Stromal cell of bone marrow (primary cell): ENCODE measurements at places on chromosomes 2 and 18.

GRCh38 chr2:74481961-74482800, 617 bp downstream of the CCDC142 start:
- no peak for DNase-seq

- DNase-seq = no peak
Measured at GRCh38 chr18:41025666-41026065, 929.4 kb upstream of the PIK3C3 start.

- DNase-seq = no peak
Measured at GRCh38 chr2:73962798-73963197, 21.9 kb upstream of the TET3 start.

- no peak for DNase-seq
Measured at GRCh38 chr18:6638447-6638846, 91.1 kb upstream of the ARHGAP28 start.

- DNase-seq = peak; percentile 54
Measured at GRCh38 chr2:17813742-17814473, 2.4 kb upstream of the MSGN1 start.

GRCh38 chr2:70482401-70482800, 71.2 kb downstream of the TGFA start:
- DNase-seq = no peak

- no peak for DNase-seq
Measured at GRCh38 chr2:151619337-151619989, 114.8 kb downstream of the NEB start.

GRCh38 chr2:162113776-162114168, 38.3 kb downstream of the GCG start:
- peak; percentile 43 for DNase-seq

GRCh38 chr18:37280701-37281393, 284.8 kb downstream of the CELF4 start:
- DNase-seq = no peak

DNA sequence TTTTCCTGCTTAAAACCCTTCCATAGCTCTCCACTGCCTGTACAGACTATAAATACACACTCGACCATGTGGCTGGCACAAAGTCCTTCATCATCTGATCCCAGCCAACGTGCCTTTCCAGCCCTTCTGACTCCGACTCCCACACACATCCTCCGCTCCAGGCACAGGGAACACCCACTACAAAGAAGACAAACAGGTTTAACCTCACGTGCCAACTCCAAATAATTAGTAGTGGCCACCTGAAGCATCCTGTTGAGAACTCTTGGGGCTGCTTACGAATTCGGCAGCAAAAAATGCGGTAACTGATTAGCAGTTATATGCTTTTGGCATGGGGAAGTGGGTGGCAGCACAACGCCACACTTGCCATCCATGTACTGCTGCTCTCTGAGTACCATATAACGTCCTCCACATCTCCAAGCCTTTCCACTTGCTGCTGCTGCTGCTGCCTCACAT, 12.1 kb downstream of the SPIRE1 start:
- DNase-seq = no peak

DNA sequence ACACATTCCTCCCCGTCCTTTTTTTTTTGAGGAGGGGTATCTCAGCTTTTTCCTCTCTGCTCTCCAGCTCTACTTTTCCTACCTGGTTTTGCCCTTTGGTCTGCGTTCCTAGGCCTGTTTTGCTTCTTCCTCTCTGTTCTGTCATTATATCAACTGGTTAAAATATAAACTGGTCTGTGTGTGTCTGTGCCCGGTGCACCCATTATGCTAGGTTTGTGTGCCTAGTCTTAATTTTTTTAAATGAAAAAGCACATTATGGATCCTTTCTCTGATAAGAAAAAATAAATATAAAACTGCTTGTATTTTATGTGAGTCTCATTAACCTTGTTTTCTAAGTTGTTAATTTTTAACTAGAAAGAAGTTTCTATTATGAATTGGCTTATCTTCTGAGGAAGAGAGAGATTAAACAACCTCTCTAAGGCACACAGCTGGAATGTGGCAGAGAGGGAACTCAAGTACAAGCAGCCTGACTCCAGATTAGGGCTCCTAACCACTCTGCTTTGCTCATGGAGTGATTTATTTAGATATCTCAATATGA, 17.4 kb downstream of the SLC38A11 start:
- DNase-seq = no peak

GRCh38 chr2:137817058-137817457, 147.2 kb upstream of the HNMT start:
- no peak for DNase-seq

GRCh38 chr2:8543383-8544170, 138.3 kb upstream of the ID2 start:
- DNase-seq = peak; percentile 84

GRCh38 chr2:145743011-145743410, 1223.1 kb upstream of the ZEB2 start:
- no peak for DNase-seq

GRCh38 chr18:13252686-13253410, 34.3 kb downstream of the LDLRAD4 start:
- no peak for DNase-seq

DNA sequence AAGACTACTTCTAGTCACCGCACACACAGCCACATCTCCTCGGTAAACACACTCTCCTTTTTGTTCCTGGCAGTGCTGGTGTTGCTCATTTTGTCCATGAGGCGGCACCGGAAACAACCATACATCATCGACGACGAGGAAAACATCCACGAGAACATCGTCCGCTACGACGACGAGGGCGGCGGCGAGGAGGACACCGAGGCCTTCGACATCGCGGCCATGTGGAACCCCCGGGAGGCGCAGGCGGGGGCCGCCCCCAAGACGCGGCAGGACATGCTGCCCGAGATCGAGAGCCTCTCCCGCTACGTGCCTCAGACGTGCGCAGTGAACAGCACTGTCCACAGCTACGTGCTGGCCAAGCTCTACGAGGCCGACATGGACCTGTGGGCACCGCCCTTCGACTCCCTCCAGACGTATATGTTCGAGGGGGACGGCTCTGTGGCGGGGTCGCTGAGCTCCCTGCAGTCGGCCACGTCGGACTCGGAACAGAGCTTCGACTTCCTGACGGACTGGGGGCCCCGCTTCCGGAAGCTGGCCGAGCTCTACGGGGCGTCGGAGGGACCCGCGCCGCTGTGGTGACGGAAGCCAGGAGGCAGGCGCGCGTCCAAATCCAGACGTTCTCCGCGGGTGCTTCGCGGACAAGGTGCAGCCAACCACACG, 221.0 kb downstream of the CDH20 start:
- no peak for DNase-seq

DNA sequence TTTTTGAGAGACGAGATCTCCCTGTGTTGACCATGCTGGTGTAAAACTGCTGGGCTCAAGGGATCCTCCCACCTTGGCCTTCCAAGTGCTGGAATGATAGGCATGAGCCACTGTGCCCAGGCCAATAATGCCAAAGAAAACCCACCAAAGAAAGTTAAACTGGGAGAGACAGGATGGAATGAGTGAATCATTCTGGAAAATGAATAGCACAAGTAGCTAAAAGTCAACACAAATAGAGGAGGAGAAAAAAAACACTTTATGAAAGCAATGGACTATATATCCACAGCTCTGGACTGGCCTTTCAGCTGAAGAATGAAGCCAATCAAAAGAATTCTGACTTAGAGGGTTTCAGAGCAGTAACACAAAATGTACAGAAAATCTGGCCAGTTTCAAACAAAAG, 23.9 kb downstream of the IAH1 start:
- peak; percentile 31 for DNase-seq

GRCh38 chr2:233063269-233063975, 3.3 kb downstream of the INPP5D start:
- DNase-seq = no peak

GRCh38 chr2:232418466-232419244, 12.0 kb downstream of the ALPG start:
- no peak for DNase-seq

DNA sequence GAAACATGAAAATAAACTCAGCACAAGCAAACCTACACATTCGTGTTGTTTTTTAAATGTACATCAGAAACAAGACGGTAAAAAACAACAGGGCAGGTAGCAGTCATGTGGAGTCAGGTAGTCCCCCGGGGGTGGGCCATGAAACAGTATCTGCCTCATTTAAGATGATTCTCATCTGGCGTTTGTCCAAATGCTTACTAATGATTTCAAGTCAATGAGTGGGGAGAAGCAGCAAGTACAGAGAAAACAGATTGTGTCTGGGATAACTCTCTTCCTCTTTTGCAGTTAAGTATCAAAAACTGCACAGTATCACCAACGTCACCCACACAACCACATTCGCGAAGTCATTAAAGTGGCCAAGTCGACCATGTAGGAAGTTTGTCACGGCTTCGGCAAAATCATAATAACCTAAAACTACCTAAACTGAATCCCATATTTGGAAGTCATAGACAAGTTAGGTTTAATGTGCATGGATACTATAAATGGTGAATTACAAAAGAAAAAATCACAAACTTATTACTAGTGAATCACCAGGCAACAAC, 1.3 kb downstream of the LAPTM4A start:
- peak; percentile 64 for DNase-seq

- no peak for DNase-seq
Measured at GRCh38 chr2:165054652-165055051, 99.3 kb upstream of the SLC38A11 start.

GRCh38 chr2:233287871-233288270, 19.7 kb upstream of the SAG start:
- no peak for DNase-seq

DNA sequence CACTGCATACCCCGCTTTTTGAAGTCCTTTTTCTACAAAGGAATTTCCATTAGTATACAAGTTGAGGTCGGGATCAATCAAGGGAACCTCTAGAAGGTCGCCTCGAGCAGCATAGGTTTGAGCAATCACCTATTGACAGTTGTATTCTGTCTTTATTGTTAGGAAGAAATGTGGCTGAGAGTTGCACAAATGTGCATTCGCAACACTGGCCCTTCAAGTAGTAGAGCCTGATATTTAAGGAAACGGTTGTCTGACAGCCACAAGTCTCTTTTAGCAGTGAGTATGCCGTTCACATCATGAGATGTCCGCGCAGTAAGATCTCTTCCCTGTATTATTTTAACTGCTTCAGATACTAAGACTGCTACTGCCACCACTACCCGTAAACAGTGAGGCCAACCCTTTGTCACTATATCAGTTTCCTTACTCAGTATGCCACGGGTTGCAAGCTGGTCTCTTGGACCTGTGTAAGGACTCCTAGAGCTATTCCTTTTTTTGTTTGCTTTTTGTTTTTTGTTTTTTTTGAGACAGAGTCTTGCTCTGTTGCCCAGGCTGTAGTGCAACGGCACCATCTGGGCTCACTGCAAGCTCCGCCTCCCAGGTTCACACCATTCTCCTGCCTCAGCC, 10.0 kb upstream of the STARD7 start:
- no peak for DNase-seq

GRCh38 chr18:37019157-37019827, 190.4 kb downstream of the KIAA1328 start:
- no peak for DNase-seq

DNA sequence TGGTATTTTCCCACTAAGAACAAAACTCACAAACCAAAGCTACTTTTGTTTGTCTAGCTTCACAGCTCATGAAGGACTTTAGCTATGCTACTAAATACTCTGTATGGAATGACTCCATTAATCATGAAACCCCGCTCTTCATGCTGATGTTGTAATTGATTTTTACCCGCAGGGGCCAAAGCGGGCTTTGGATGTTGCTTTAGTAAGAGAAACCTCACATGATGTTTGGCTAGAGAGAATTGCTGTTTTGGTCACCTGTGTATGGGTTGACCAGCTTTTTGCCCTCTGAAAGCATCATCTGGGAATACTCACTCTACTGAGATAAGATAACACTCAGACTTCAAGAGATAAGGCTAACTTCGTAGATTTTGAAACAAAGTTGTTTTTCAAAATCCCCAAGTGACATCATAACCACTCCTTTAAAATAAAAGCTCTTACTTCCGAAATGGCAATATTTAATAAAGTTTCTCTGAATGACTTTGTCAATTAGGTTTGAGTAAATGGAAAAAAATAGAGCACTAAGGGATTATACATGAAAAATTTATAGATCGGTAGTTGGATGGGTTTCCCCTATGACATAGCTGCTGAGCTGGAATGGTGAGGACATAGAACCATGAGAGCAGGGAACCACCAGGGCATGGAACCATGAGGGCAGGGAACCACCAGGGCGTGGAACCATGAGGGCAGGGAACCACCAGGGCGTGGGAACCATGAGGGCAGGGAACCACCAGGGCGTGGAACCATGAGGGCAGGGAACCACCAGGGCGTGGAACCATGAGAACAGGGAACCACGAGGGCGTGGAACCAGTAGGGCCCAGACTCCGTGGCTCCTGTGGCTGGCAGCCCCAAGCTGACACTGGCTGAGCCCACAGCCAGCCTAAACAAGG, 31.9 kb downstream of the ACKR3 start:
- DNase-seq = no peak

DNA sequence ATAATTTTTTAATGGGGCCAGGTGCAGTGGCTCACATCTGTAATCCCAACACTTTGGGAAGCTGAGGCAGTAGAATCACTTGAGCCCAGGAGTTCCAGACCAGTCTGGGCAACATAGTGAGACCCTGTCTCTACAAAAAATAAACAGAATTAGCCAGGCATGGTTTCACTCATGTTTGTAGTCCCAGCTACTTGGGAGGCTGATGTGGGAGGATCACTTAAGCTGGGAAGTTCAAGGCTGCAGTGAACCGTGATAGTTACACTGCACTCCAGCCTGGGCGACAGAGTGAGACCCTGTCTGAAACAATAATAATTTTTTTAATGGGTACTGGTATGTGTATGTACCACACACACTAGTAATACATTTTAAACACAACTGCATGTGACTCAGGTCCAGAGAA, 2.4 kb downstream of the ARL6IP6 start:
- DNase-seq = no peak

DNA sequence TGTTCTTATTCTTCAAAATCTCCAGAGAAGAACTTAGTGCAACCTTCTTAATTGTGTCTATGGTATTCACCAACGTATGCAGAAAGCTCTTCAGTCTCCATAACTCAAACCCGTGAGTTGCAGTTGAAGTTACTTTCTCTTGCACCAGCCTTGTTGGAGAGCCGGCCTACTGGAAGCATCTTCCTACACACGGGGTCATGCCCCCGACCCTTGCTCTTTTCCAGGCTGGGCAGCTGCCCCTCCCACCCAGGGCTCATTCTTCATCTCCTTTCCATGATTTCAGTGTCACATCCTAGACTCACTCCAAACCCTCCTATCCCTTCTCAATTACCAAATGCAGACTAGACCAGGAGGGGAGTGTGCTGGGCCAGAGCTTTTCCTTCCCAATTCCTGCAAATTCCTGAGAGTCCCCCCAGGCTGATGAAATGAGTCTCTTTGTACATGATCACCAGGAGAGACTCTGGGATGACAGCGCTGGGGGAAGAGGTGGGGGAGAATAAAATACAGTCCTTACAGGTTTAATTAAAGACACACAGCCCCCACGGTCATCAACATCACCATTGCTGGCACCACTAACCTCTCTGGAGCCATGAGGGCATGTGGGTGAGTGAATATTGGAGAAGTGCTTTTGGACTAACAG, 75.3 kb downstream of the COLEC12 start:
- no peak for DNase-seq

- DNase-seq = no peak
Measured at GRCh38 chr2:157677941-157678340, 49.3 kb upstream of the ACVR1C start.

DNA sequence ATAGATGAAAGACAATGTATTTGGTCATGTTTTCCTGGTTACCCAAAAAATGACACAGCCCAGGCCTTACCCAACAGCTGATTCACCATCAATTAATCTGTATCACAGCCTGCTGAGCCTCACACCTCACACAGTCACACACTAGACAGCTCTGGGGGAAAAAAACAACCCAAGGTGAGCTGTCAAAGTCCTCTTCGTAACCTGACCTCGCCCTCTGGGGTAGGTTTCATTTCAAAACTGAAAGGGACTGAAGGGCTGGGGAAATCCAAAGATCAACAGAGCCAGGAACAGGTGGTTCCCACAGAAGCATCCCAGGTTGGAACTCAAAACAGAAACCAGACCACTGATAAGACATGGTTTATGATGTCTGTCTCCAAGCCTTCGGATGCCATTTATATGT, 18.2 kb upstream of the PCBP1 start:
- no peak for DNase-seq
